Thoracic aorta (tissue), 2 donors: ENCODE measurements at places on chromosomes 1 and 21. TPM values are rescaled to one million over a fixed set of nuclear protein-coding genes. Genes with fewer than 3 reads are reported as not detected.

GRCh38 chr21:31279986-31280385 lies 64.1 kb downstream of the TIAM1 start:
- no peak for DNase-seq

GJB3 gene
- total RNA-seq = 0.28 TPM

PEX10 gene
- 12.1 TPM for total RNA-seq

GRCh38 chr1:53369034-53369750 lies 41.3 kb upstream of the LRP8 start:
- no peak for DNase-seq
